ENCODE measurements at places on chromosomes 4 and X.

DNA sequence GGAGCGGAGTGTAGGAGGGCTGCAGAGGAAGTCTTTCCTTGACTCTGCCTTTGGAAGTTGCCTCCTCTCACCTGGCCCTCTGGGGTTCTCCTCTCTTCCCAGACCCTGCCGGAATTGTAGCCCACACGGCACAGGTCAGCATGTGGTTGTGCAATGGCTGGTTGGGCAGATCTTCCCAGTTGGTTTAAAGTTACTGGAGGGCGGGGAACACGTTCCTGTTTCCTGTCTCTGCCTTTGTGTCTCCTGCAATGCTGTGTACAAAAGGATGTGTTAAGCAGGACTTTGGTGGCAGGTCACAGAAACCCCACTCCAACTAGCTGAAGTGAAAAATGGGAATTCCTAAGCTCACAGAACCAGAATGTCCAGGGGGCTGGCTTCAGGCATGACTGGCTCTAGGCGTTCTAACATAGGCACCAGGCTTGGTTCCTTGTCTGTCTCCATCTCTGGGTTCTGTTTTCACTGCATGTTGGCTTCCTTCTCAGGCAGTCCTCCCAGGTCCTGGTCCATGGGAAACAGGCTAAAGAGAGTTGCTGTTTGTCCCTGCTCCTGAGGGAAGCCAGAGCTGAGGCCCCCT is 19.9 kb downstream of the SORCS2 start:
- no peak for DNase-seq

- no peak for DNase-seq
Measured at GRCh38 chrX:130025256-130025655, 42.8 kb downstream of the BCORL1 start.

- no peak for DNase-seq
Measured at GRCh38 chr4:8732092-8732491, 139.5 kb downstream of the CPZ start.

DNA sequence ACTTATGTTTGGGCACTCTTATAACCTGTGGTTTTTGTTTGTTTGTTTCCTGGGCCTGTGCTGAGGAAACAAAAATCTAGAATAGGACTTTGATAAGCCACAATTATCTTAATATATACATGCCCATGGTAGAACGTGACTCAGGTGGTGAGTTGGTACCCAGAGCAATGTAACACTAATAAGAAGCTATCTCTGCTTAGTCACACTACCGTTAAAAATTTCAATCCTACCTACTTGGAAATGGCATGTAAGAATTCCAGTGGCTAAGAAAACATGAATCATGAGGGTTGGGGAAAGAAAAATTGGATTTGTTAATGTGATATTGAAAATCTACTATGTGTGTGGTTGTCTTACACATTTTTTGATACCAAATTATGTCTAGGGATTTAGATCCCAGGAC is 30.5 kb upstream of the ADGRG2 start:
- no peak for DNase-seq

All from stimulated activated CD4-positive, alpha-beta T cell treated with anti-CD3 and anti-CD28 coated beads, TNF-alpha, amount 100 ng/mL, for 1 hour (primary cell).